ENCODE measurements at places on chromosomes 16 and 17.

- DNase-seq = no peak
Measured at GRCh38 chr16:69927056-69927757, 23.9 kb upstream of the CLEC18A start.

DNA sequence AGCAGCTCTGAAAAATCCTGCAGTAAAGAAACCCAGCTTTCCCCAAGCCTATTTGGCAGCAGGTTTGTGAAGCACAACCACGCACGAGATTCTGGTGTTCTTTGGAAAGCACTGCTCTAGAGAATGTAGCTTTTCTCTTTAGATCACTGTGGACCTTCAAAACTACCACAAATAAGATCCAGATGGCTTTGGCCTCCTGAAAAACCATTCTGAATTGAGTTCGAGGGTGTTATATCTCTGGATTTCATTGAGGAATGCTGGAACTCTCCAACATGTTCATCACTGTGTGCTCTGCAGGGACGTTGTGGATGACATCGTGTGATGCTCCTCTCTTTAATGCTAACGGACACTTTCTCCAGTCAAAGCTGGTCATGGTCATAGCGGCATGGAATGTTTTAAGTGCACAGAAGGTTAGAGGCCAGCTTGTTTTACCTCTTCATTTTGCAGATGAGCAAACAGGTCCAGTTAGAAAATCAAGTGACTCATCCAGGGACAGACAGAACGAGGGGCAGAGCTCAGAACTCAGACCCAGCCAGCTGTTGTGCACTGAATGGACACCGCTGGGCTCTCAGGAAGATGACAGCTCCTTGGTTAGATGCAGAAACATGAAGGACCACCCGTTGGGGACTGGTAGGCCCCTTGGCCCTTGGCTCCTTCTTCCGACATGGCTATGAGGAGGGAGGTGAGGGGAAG, 37.2 kb downstream of the CCDC42 start:
- no peak for DNase-seq

GRCh38 chr17:65051922-65052321, 4.6 kb downstream of the GNA13 start:
- no peak for DNase-seq

GRCh38 chr17:62745806-62746205, 62.3 kb downstream of the MARCHF10 start:
- DNase-seq = no peak

DNA sequence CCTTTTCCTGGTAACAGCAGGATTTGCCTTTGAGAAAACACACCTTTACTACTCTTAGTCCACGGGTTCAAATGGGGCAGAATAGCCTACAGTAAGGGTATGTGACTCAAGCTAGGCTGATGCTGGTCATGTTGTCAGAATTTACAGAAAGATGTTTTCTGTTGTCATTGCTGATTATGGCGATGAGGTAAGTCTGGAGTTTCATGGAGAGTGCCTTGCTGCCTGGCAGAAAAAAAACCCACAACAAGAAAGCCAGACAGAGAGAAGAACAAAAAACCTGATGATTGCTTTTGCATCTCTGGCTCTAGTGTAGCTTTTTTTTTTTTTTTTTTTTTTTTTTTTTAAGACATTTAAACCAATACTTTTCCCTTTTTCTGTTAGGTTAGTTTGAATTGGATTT, 47.9 kb downstream of the SLC6A4 start:
- no peak for DNase-seq

- DNase-seq = no peak
Measured at GRCh38 chr16:88524973-88525662, 45.1 kb upstream of the ZC3H18 start.

GRCh38 chr17:1808644-1809043, 21.1 kb downstream of the SMYD4 start:
- no peak for DNase-seq

- no peak for DNase-seq
Measured at GRCh38 chr17:35299135-35299534, 56.3 kb downstream of the SLFN5 start.

DNA sequence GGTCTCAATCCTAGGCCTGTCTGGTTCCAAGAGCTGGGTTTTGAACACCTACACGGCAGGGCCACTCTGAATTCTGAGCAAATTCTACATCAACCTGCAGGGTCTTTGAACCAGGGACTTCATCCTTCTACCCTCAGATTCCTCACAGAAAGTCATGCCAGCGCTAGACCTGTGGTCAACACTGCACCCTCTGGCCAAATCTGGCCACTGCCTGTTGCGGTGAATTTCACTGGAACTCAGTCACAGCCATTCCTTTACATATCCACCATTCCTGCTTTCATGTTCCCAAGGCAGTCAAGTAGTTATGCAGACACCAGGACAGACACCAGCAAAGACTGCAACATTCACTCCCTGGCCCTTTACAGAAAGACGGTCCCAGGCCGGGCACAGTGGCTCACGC, 144.6 kb downstream of the C16orf95 start:
- no peak for DNase-seq

- no peak for DNase-seq
Measured at GRCh38 chr17:76996741-76997694, 128.8 kb downstream of the MGAT5B start.

DNA sequence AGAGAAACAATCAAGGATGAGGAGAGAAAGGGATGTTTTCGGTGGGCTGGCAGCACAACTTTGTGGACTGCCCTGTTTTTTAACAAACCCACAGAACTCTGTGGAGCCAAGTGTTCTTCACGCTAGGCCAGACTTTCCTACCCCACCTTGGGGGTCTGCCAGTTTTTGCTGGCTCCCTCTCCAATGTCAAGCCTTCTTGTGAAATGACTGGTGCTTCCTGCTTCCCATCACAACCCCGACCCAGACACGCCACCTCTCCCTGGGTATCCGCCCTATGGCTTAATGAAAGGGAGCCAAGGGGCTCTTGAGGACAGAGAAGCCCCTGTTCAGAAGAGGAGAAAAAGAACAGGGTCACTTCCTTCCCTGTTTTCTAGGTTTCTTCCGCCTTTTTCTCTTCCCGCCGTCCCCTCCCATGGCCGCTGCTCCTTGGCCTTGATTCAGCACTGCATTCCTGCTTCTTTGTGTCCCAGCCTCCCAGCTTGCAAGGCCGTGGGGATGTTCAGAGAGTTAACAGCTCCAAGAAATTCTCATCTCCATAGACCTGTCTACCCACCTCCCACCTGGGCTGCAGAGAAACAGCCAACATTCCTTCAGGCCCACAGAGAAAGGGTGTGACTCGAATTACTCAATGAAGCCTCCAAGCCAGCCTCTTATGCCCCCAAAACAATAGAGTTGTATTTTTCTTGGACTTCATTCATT, 16.5 kb upstream of the SOX9 start:
- DNase-seq = no peak

- no peak for DNase-seq
Measured at GRCh38 chr17:30557916-30558685, 80.9 kb downstream of the GOSR1 start.

All from CD4-positive, alpha-beta T cell treated with Interleukin-6 for 4 hours (primary cell).